ENCODE measurements at places on chromosomes 11 and 22.

DNA sequence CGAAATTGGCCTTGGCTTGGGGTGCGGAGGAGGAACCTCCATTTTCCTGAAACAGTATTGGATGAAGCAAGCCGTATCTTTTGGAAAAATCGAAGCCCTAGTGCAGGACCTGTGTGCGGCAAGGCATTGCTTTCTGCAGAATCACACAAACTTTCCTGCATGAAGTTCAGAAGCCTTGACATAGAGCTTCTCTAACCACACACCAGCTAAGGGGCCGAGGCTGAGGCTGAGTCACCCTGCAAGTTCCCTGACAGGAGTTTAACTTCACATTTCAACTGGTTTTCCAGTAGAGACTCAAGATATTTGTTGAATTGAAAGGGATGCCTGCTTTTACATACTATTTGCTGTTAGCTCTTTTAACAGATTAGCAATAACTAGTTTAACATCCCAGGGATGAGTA, 67.8 kb downstream of the TCF20 start:
- no peak for DNase-seq

DNA sequence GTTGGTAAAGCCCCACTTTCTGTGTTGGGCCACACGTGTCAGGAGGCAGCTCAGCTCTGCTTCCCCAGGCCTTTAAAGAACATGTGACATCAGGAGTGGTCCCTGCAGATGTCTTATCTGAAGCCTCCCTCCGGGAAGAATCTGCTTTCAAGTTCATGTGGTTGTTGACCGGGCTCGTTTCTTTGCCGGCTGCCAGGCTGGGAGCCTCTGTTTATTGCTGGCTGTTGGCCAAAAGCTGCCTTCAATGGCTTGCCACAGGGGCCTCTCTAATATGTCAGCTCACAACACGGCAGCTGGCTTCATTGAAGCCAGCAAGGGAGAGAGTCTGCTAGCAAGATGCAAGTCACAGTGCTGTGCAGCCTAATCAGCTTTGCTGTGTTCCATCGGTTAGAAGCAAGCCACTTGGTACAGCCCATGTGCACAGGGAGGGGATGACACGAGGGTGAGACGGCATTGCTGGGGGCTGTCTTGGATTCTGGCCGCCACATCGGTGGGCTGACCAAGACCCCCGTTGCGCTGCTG, 14.6 kb downstream of the MRGPRF start:
- DNase-seq = no peak

DNA sequence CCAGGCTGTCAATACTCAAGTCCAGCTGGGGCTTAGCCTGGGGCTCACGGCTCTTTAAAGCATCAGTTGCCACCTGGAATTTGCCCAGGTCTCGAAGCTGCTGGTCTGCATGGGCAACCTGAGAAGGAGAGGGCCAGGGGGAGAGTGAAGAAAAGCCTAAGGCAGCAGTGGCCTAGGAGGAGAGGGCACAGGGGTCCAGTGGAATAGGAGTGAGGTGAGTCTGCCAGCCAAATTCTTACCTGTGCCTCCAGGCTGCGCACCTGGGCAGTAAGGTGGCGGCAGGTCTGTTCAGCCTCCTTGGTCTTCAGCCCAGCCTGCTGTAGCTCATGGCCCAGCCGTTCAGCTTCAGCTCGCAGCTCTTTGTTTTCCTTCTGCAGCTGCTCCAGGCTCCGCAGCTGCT, 10.0 kb downstream of the IL18BP start:
- no peak for DNase-seq

- DNase-seq = peak; percentile 49
Measured at GRCh38 chr11:122655527-122656072, at the start of gene UBASH3B. Gene UBASH3B (plus strand): TSS chr11:122655722. CDS start chr11:122656050, 328 bp downstream.

DNA sequence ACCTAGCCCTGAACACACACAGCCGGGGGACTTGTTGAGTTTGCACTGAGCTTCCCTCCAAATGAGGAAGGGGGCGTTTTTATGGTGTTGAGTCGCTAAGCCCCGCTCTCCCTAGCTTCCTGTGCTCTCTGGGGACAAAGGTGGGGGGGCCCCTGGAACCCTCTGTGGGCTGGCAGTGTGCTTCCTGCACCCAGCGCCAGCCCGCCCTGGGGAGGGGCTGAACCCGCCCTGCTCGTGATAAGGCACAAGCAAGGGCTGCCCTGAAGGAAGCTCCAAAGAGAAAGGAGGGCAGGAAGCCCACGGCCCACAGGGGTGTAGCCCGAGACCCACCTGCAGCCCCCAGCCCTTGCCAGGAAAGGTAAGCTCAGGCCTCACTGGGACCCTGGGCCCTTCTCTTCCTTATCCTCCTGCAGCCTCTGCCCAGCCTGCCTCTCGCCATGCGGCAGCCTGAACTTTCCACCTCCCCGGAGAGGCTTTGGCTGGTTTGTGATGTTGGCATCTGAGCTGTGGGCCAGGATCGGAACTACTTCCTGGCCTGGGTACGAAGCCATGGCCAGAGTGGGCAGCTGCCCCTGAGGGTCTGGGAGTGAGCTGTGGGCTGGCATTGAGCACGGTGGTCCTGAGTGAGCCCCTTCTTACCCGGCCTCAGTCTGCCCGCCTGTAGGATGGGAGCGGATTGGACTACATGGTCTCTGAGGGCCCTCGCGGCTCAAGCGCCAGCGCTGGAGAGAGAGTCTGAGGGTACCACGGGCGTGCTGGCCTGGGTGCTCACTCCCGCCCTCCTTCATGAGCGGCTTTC, at the start of gene FERMT3:
Gene FERMT3 (plus strand): TSS at position 265 of the 799 bp plus-strand sequence. CDS start 644 bp downstream, outside the sequence.
- DNase-seq = no peak

DNA sequence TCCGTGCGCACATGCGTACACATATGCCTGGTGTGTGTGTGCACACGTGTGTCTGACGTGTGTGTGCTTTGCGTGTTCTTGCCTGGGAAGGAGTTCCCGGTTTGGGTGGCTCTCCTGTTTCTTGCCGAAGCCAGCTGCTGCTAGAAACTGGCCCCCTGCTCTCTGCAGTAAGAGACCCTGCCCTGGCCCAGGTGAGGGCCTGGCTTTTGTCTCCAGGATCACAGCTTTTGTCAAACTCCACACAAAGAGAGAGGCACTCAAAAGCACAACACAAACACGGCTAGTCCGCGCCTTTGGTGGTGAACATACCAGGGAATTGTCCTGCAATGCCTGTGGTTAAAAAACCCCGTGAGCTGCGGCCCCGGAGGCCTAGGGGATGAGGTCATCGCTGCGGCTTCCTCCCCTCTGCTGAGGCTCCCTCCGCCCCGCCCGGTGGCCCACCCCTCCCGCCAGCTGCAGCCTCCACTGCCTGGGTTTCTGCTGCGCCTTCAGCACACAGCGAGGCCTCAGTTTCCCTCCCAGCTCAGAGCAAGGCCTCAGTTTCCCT, 88.9 kb downstream of the KCNQ1 start:
- peak; percentile 30 for DNase-seq

- no peak for DNase-seq
Measured at GRCh38 chr11:100964435-100964834, 165.2 kb downstream of the PGR start.

- no peak for DNase-seq
Measured at GRCh38 chr11:60960405-60960804, 8.4 kb upstream of the SLC15A3 start.

GRCh38 chr11:130671801-130672700, 223.6 kb downstream of the ADAMTS15 start:
- peak; percentile 83 for DNase-seq

- no peak for DNase-seq
Measured at GRCh38 chr22:37618072-37618656, 9.5 kb downstream of the GGA1 start.

GRCh38 chr11:66340596-66341501, 4.1 kb downstream of the BRMS1 start:
- no peak for DNase-seq

- DNase-seq = peak; percentile 12
Measured at GRCh38 chr22:22463855-22464540, 44.5 kb downstream of the ZNF280B start.

- DNase-seq = peak; percentile 15
Measured at GRCh38 chr22:22593964-22594656, 35.0 kb upstream of the PRAME start.

DNA sequence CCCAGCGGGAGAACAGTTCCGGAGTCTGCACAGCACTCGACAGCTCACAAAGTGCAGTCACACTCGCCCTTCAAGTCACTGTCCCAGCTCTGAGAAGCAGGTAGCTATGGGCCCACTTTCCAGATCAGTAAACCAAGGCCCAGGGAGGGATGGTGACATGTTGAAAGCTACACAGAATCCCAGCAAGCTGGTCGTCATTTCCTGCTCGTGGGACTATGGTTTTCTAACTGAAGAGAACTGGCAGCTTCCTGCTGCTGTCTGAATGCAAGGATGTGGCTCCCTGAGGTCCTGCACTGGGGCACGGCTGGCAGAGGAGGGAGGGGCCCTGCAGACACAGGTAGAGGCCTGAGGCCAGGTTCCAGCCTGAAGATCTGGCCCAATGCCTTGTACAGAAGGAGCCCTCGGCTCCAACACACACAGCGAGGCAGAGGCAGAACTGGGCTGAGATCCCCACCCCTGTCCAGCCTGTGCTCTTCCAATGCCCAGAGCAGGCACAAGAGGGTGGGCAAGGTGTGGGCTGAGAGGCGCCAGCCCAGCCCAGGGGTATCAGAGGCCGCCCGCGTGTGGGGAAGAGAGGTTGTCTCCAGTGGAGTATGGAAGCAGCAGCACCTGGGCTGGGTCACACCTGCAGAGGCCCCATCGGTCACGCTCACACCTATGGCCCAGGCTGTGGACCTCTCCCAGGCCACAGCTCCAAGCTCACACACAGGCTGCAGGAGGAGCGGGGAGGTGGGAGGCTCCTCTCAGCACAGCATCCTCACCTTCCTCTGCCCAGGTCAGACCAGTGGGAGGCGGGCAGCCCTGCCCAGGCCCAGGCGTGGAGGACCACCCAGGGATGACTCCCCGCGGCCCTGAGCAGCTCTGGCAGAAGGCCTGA, 119.2 kb downstream of the PHF21B start:
- DNase-seq = no peak

- no peak for DNase-seq
Measured at GRCh38 chr11:74468058-74468457, 709 bp upstream of the KCNE3 start.

- no peak for DNase-seq
Measured at GRCh38 chr11:11717064-11717725, 95.4 kb upstream of the GALNT18 start.

DNA sequence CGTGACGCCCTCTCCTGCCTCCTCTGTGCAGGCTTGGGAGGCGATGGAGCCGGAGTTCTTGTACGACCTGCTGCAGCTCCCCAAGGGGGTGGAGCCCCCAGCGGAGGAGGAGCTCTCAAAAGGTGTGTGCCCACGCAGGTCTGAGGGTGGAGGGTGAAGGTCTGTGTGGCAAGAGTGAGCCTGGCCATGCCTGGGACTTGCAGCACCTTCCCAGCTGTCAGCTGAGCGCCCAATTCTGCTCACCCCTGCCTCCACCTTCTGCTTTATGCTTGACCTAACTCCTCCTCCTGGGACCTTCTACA, 2.5 kb downstream of the PARVG start:
- DNase-seq = no peak

DNA sequence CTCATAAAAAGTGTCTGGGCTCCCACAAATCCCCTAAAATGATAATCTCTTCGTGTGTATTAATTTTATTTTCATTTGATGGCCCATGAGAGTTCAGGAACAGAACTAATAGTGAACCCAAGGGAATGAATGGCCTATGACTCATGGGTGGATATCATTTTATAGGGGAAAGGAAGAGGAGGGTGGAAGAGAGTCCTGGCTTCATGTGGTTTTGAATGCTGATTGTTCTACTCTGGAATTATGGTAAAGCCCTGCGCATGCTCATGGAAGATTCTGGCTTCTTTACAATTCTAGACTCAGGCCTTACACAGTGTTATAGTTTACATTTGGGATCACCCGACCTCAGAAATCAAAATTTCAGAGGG, 35.2 kb downstream of the MAML2 start:
- DNase-seq = no peak

DNA sequence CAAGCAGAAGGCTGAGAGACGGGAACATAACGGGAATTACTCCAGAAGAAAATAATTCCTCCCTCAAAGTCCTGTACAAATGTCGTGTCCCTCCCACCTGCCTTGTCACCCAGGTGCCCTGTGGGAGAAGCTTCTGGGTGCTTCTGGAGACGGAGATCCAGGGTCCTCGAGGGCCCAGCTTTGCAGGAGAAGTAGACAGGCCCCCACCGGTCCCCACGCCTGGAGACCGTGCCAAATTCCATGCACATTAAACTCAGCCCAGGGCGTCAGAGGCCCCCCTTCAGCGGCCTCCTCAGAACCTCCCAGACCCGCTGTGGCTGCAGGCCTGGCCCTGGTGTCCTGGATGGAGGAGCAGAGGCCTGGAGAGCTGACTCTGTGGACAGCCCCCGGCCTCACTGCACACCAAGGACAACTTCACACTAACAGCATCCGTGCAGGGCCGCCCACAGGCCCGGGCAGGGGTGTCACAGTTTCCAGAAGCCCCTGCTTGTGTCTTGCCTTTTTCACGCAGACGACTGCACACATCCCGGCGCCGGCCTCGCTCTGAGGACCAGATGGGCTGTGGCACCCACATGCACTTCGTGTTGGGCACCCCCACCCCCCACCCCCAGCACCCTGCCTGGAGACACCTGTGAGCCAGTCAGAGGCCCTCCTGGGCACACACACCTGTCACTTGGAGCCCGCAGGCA, 734.3 kb downstream of the BRD1 start:
- no peak for DNase-seq

DNA sequence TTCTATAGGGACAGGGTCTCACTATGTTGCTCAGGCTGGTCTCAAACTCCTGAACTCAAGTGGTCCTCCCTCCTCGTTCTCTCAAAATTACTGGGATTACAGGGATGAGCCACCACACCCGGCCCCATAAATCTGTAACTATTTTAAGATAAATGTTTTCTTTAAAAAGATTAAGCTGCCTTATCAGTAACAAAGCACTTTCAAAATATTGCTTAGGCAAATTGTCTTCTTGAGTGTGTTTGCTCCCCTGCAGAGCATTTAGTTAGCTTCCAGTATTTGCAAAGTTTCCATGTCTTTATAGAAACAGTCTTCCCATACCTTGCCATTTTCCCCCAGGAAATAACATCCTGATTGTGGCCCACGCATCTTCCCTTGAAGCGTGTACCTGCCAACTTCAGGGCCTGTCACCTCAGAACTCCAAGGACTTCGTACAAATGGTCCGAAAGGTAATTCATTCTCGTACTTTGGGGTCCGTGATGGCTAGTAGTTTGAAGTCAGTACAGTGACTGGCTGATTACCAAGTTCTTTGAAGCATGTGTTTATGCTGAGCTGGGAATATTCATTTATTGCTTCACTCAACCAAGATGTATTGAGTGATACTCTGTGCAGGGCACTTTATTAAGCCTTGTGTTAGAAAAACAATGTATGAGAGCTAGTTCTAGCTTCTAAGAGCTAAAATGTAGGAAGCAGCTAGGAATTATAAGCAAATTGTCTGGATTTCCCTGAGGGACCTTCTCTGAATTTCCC, 30.4 kb upstream of the CRTAM start:
- no peak for DNase-seq

Measured in epithelial cell of proximal tubule (primary cell).